ENCODE measurements at places on chromosomes 4 and X.

GRCh38 chrX:63922221-63922620 is 137.2 kb upstream of the ARHGEF9 start:
- peak; percentile 4 for DNase-seq

DNA sequence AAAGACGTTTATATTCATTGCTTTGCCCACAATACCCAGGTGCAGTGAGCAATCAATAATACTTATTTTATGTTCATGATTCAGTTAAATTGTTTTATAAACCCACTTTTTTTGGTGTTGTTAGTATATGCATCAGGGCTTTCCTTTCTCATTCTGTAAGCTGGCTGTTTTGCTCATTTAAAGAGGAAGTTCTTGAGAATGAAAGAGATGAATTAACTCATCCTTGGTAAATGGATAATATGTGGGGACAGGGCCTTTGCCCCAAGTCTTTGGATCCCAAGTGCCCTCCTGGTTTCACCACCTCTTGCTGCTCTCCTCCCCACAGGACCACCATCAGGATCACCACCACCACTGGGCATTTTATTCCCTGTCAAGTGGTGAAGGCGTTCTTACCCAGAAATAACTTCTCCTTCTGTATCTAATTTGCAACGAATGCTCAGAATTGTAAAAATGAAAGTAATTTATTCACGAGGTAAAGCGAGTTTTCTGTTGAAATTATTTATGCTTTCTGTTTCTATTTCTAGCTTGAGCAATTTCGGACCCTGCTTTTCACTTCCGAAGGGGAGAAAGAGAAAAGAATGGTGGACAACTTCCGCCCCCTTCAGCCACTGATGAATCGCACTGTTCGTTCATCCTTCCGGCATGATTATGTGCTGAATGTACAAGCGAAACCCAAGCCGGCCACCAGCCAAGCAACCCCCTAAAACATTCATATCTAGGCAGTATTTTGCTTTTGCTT is 8.2 kb upstream of the ZRSR2 start:
- no peak for DNase-seq

DNA sequence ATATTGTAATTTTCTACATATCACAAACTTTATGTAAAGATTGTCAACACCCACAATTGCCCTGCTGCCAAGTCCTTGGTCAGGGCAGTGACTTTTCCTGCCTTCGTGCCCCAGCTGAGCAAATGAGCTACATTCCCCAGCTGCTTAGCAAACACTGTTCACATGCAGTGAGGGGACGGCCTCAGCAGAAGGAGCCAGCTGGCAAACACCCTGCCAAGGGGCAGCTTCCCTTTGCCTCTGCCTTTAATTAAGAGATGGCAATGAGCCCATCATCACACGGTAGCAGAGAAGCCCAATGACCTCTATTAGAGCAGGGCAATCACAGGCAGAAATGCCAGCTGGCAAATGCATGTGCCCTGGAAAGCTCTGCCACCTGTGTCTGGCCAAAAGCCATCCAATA is 253.4 kb downstream of the EPHA5 start:
- peak; percentile 78 for DNase-seq

GRCh38 chr4:29588617-29589016 is 1131.6 kb upstream of the PCDH7 start:
- no peak for DNase-seq

DNA sequence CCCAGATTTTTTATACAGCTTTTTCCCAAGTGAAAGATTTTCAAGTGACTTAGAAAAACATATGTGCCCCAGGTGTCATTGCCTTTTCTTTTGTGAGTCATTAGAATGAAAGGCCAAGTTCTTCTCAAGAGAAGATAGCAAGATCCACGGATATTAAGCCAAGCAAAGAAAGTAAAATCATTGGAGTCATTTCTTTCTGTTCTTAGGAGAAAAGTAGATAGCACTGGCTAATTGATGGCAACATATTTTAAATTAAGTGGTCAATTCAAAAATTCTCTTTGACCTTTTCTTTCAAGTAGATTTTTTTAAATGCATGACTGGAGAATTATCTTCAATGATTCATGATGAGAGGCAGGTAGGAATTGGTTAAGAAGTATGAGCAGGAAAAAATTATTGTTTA is 94.4 kb downstream of the HHIP start:
- no peak for DNase-seq

- DNase-seq = peak; percentile 28
Measured at GRCh38 chr4:126976850-126977632, 655.7 kb upstream of the INTU start.

- no peak for DNase-seq
Measured at GRCh38 chrX:153499876-153500275, 5.1 kb downstream of the BGN start.

- peak; percentile 27 for DNase-seq
Measured at GRCh38 chr4:10877076-10877475, 192.5 kb upstream of the CLNK start.

DNA sequence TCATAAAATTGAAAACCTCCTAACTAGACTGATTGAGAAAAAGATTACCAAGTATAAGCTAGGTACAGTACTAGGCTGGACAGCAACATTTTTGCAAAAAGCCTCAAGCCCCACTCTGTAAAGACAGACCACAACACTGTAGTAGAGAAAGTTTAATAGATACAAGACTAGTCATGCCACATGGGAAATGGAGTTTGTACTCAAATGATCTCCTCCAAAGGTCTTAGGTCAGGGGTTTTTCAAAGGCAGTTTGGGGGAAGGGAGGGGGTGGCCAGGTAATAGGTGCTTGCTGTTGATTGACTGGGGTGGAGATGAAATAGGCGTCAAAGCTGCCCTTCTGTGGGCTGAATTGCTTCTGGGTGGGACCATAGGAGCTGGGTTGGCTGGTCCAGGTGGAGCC is 14.2 kb downstream of the CNGA1 start:
- no peak for DNase-seq

DNA sequence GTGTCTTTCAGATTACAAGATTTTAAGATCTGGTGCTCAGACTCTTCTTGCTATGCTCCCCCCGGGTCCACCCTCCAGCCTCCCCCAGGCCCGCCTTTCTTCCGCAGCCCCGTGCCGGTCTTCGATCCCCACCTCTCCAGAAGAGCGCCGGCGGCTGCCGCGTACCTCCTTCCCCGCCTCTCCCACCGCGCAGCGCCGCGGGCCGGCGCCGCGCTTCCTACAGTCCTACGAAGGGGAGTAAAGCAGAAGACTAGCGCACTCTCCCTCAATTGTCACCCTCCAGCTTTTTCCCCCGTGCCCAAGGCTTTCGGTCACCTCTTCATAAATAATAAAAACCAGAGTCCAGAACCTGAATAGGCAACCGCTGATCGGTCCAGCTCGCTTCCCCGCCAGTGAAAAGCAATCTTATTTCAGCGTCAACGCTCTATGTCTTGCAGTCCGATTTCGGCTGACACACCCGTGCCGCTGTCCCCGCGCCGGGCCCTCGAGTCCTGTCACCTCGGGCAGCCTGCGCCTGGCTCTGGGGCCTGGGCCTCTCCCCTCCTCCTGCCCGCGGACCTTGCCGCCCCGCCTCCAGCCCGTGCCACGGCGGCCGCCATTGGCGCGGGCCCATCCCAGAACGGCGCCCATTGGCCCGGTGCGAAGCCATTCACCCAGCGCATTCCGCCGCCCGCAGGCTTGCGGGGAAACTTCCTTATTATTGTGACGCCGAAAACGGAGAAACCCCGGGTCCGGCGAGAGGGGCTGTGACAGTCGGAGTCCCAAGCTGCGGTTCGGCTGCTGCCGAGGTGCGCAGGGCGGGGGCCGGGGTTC is at the start of gene HERC3:
HERC3 (plus strand) TSS at position 694 of the 813 bp plus-strand sequence. CDS start 13,344 bp downstream, outside the sequence.
- DNase-seq = peak; percentile 97

DNA sequence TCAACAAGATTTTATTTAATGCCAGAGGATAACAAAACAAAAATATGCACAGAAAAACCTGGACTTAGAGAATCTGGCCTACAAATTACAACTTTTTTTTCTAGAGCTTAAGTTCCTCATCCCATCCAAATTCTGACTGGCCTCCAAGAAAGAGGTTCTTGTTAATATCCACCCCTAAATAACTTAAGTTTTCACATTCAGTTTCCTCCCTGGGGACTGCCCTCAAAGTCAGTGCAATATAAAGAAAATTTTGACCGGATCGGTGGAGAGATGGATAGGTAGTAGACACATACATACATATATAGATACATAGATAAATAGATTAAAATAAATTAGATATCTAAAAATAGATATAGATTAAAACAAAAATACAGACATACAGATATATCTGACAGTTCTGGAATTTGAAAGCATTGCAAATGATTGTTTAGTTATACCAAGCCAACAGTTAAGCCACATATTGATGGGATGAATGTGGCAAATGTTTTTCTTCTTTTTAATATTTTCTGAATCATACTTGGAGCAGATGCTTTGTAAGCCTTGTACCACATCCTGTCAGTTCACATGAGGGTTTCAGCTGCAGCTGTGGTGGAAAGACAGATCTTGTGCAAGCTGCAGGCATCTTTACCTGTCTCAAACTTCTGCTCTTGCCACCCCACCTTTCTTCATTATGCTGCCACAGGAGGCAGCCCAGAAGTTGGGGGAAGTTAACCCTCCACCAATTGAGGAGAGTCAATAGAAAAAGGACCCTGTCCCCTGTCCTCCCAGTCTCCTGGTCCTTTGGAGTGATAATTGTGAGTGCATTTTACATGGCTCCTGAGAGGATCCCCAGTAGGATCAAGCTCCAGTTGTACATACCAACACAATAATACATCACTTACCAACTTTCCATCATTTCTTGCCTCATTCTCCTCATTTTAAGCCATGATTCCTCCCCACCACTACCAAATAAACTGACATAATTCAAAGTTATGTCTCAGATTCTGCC is 58.5 kb upstream of the PRDM8 start:
- peak; percentile 2 for DNase-seq

DNA sequence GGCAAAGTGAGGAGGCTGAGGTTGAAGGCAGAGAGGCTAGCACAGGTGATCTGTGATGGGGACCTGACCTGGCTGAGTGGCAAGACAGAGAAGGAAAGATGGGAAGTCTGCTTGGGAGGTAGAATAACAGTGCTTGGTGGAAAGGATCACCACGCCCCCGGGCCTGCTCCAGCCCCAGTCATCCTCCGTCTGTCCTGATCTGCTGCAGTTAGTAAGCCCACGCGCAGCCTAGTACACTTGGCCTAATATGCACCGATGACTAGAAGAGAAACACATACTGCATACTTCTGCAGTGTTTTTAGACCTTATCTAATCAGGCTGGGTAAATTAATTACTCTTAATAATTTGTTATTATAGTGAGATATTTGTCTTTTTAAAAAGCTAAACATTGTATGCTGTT is 103.7 kb upstream of the KLF3 start:
- DNase-seq = no peak

DNA sequence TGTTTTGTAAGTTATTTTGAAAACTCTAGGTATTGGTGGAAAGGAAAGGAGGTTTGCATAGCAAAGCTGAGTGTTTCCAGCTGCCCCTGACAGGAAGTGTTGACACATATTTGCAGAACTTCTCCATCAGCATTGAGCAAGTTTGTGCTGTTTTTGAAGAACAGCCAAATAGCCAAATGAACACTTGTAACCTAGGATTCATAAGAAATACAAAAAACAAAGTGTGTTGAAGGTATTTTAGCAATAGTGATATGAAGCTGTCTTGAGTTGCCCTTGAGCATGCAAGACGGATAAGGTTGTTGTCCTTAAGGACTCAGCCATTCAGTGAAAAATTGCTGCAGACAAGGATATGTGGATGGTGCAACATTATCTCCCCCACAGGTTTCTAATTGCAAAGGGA is 68.3 kb upstream of the PGM2 start:
- peak; percentile 23 for DNase-seq

DNA sequence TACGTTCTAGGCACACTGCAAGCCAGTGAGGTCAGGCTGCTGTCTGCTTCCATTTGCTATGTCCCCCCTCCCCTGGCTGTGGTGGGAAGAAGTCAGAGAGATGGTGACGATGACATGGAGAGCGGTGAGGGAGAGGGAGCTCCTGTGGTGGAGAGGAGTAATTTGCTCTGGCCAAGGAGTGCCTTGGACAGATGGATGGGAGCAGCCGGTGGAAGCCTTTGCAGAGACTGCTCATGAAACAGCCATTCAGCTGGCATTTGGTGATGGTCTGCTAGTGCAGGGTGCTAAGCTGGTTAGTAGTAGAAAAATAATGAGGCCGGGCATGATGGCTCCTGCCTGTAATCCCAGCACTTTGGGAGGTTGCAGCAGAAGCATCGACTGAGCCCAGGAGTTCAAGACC is 124.1 kb downstream of the FHDC1 start:
- no peak for DNase-seq
